ENCODE measurements at places on chromosomes 16 and 17. TPM values are rescaled to one million over a fixed set of nuclear protein-coding genes. Genes with fewer than 3 reads are reported as not detected.

The ST6GALNAC1 gene
- not detected for total RNA-seq

- H3K4me3 ChIP-seq: no peak overlapping the region
- no peaks in the 10 kb centered on the region for H3K4me1 ChIP-seq
- H3K36me3 ChIP-seq: no peaks in the 10 kb centered on the region
- no peak for DNase-seq
Observed at GRCh38 chr16:51407199-51407598, 256.1 kb upstream of the SALL1 start.

DNA sequence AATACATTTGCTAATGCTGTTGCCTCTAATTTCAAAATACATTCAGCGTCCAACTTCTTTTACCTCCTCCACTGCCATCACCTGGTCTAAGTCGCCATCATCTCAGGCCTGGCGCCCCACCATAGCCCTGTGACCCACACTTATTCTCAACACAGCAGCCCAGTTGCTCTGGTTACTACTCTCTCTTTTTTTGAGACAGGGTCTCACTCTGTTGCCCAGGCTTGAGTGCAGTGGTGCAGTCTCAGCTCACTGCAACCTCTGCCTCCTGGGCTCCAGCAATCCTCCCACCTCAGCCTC, 7.5 kb upstream of the NKD1 start:
- H3K27ac ChIP-seq: no peak overlapping the region
- no peaks in the 10 kb centered on the region for H3K4me1 ChIP-seq
- no peaks in the 10 kb centered on the region for H3K36me3 ChIP-seq
- no peak for DNase-seq
- H3K27me3 ChIP-seq: 0 out of 2 replicates have a peak, but pooled peaks cover 4% of the 10 kb centered on the region

The ANKRD40CL gene
- total RNA-seq: 0.57 TPM

- H3K27me3 ChIP-seq: no peaks in the 10 kb centered on the region
- no peaks in the 10 kb centered on the region for H3K36me3 ChIP-seq
- H3K4me3 ChIP-seq: no peak overlapping the region
- H3K27ac ChIP-seq: no peak overlapping the region
- no peak for DNase-seq
- H3K4me1 ChIP-seq: no peaks in the 10 kb centered on the region
Observed at GRCh38 chr17:63381101-63381729, 64.9 kb downstream of the CYB561 start.

The KRTAP1-5 gene
- not detected for total RNA-seq

The BRCA1 gene
- total RNA-seq: 44.1 TPM
